ENCODE measurements at places on chromosomes 2 and 18. TPM values are rescaled to one million over a fixed set of nuclear protein-coding genes. Genes with fewer than 3 reads are reported as not detected.

The GCG gene
- not detected for total RNA-seq

The ELP2 gene
- 139 TPM for total RNA-seq

The PDCD1 gene
- total RNA-seq: 6.2 TPM

The DCDC2C gene
- not detected for total RNA-seq

The PXDN gene
- not detected for total RNA-seq

The CD8B2 gene
- total RNA-seq: not detected

The XRCC5 gene
- total RNA-seq: 240 TPM

The ARHGAP25 gene
- total RNA-seq: 163 TPM

The ZNF2 gene
- total RNA-seq: 8.3 TPM

The CCDC121 gene
- total RNA-seq: 2.2 TPM

The SPR gene
- not detected for total RNA-seq

The COL3A1 gene
- total RNA-seq: not detected

The DPYSL5 gene
- total RNA-seq: not detected

The CDK15 gene
- not detected for total RNA-seq

The SLC5A7 gene
- not detected for total RNA-seq

The SIX2 gene
- total RNA-seq: not detected

The MAL gene
- 108 TPM for total RNA-seq

The CYP27C1 gene
- total RNA-seq: not detected

The AGFG1 gene
- total RNA-seq: 56.5 TPM

The TCF23 gene
- not detected for total RNA-seq

The TBR1 gene
- total RNA-seq: not detected

The ASAP2 gene
- not detected for total RNA-seq

The SUMO1 gene
- total RNA-seq: 53.5 TPM

The TIMM21 gene
- 24.2 TPM for total RNA-seq

The CPLX4 gene
- total RNA-seq: not detected

The ALPP gene
- total RNA-seq: not detected

The AGXT gene
- total RNA-seq: not detected

The DYNAP gene
- not detected for total RNA-seq

The ACVR1C gene
- 6.9 TPM for total RNA-seq

The GRHL1 gene
- 0.33 TPM for total RNA-seq

The C1GALT1C1L gene
- total RNA-seq: not detected

The RAB6C gene
- total RNA-seq: not detected

The IL1B gene
- total RNA-seq: 1.3 TPM

The ITGAV gene
- 11.0 TPM for total RNA-seq

The IL36RN gene
- total RNA-seq: not detected

The RAD51AP2 gene
- not detected for total RNA-seq

The UGT1A8 gene
- total RNA-seq: not detected

The SELENOI gene
- total RNA-seq: 19.6 TPM

The ARHGAP28 gene
- not detected for total RNA-seq

The TXNDC2 gene
- not detected for total RNA-seq

The ELOA2 gene
- total RNA-seq: not detected

The MOCOS gene
- total RNA-seq: 0.12 TPM

The REG3G gene
- total RNA-seq: not detected

The PJVK gene
- 4.1 TPM for total RNA-seq

Data from CD4-positive, alpha-beta memory T cell (primary cell).